Fibroblast of villous mesenchyme (primary cell): ENCODE measurements at places on chromosomes 2 and 18.
A peak's percentile ranks its signal among the peaks of the same experiment; 100 is the strongest.

- no peak for DNase-seq
These were observed 265.4 kb downstream of the STK39 start for GRCh38 chr2:167981945-167982344.

GRCh38 chr18:1559563-1559962 lies 654.9 kb downstream of the ADCYAP1 start:
- DNase-seq, result no peak

DNA sequence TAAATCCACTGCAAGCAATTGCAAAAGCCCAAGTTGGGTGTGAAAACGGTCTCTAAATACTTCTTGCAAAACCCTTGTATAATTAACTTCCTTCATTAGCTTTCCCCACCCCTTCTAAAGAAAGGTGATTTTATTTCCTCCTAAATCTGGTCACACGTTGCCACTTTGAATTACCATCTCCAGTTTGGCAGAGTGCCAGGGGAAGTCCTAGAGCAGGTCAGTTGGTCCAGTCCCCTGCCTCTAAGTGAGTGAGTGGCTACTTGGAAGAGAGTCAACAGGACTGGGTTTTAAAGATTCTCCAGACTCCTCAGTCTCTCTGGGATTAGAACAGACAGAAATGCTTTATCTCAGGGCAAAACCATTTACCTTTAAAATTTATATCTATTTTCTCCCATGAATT lies 18.7 kb upstream of the LYPD6B start:
- DNase-seq, result no peak

DNA sequence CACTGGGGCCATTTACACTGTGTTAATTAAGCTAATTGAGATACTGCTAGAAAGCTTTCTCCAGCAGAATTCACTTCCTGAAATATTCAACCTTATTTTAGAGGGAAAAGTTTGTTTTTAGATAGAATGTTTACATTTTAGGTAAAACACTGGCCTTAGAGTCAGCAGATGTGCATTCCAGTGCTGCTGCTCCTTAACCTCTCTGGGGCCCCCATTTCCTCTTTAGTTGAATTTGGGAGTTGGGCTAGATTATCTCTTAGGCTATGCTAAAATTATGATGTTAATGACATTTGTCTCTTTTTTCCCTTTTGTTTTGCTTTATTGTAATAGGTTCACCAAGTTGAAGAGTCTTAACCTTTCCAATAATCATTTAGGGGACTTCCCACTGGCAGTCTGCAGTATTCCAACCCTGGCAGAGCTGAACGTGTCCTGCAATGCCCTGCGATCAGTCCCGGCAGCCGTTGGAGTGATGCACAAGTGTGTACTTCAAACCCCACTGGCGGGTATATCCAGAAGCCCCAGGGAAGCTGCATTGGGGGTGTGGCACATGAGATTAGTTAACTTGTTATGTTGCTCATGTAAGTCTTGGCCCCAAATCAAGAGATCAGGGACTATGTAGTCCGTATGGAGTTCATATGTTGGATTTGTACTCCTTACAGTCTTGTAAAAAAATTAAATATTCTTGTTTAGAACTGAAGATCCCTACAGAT lies 179.5 kb downstream of the PHLPP1 start:
- peak; percentile 51 for DNase-seq

DNA sequence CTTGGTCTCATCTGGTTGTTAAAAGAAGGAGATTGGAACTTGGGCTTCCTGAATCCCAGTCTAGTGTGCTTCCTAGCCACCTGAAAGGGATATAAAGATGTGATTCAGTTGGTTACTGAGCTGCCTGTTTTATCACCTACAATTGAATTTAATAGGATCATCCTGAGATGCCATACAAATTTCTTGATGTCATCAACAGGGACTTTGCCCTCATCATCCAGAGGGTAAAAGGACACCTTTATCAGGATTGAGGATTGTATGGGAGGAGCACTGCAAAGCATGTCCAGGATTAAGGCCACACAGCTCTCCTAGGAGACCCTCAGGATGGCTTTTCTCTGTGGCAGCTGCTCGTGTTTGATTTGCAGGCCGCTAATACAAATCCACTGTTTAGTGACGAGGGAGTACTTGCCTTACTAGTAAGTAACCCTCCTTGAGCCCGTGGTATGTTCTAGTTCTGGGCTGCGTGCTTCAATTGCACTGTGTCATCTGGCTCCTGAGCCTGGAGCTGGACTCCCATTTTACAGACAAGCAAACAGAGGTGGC lies 28.6 kb downstream of the SH3RF3 start:
- no peak for DNase-seq

DNA sequence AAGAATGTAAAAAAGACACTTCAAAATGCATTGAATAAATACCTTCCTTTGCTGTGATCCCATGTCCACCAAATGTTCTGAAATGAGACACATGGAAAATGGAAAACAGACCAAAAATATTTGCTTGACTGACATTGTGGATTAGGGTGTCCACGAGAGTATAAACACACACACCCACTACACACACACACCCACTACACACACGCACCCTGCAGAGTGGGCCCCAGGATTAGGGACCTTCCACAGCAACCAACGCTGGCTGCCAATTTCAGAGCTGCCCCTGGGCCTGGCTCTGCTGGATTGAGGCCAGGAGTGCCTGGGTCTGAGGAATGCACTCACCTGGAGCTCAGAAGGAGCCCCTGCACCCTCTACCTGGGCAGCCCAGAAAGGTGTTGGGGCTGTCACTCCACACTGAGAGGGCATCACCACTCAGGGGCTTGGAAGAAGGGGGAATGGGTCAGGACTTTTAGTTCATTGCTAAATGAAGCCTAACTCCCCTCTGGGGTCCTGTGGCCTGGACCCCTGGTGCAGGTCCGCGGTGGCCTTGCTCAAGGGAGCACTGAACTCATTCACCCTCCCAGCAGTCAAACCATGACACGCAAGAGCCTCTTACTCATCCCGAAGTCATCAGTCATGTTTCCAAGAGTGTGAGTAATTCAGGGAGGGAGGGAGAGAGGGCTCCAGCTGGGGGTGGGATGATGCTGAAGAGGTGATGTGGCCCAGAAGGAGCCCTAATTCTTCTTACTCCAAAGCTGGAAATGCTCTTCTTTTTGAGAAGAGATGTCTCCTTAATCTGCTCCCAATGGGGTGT lies 50.2 kb upstream of the PLB1 start:
- peak; percentile 89 for DNase-seq

DNA sequence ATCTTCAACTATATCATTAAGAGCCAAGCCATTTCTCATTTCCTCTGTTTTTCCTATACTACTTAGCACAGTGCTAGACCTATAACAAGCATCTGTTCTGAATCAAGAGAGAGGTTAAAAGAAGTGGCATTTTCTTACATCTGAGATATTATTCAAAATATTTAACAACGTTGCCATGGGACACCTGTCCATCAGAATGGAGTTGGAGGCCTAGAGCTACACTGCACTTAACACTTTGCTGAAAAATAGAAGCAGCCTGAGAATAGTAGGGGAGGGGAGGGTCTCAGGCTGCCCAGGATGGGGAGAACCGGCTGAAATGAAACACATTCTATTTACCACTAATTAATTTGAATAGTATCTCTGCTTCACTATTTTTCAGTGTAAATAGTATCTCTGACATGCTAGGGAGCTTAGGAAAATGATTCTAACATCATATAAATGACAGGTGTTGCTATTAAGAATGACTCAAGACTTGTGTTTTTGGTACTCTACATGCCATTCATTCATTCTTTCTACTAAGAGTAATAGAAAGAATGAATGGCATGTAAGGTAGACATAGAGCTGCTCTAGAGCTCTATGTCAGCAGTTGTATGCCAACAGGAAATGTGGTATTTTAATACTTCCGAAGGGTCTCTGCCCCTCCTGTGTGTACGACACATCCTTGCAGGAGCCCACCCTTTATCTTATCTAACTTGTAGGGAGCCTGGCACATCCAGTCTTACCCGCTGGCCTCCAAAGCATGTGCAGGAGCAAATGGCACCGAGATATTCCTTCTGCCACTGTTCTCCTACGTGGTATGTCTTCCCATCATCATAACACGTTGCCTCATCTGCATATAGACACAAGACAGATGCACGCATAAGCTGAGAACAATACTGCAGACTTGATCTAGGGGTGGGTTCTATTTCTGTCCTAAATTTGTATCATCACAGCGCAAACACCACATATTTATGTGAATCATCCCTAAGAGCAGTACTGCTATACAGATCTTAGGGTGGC lies 52.6 kb downstream of the ATIC start:
- peak; percentile 6 for DNase-seq

GRCh38 chr2:145228506-145228905 lies 708.6 kb upstream of the ZEB2 start:
- DNase-seq, result peak; percentile 11

GRCh38 chr18:36095936-36096519 lies 28.7 kb upstream of the RPRD1A start:
- DNase-seq, result peak; percentile 85

- no peak for DNase-seq
These were observed 123.1 kb downstream of the PRPF40A start for GRCh38 chr2:152594022-152594766.

DNA sequence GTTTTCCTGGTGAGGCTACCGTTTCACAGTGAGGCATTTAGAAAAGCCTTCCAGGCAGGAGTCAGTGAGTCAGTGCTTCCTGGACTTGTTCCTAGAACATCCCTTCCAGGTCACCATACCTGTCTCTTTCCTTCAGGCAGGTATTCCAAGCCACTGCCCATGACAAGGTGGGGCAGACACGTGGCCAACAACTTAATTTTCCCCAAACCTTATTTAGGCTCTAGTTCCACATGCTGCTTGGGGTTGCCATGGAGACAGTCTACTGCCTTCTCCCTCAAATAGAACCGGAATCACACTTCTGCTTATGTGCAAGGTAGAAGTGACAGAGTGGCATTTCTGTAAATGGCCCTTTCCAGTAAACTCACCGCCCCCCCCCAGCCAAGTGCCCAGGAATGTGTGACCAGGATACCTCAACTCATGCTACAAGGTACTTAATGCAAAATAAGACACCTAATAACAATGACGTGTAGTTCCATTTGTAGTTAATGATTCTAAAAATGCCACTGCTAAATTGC lies 258.3 kb downstream of the PRKCE start:
- no peak for DNase-seq

- DNase-seq, result no peak
These were observed 2.0 kb upstream of the TEX44 start for GRCh38 chr2:231590614-231591013.

DNA sequence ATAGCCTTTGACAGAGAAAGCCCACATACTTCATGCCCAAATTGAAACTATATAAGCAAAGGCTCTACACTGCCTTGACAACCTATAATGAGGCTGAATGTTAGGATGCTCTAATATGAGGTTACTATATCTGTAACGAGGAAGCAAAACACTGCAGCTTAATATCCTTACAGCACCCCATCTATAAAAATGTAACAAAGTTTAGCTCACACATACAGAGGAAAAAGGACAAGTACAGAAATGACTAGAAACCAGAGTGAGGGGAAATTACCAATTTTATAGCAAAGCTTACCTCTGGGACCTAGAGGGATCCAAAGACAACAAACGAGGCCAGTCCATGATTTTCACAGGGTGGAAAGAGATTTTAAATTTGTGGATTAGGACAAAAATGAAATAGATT lies 138.5 kb downstream of the COL4A4 start:
- DNase-seq, result no peak

DNA sequence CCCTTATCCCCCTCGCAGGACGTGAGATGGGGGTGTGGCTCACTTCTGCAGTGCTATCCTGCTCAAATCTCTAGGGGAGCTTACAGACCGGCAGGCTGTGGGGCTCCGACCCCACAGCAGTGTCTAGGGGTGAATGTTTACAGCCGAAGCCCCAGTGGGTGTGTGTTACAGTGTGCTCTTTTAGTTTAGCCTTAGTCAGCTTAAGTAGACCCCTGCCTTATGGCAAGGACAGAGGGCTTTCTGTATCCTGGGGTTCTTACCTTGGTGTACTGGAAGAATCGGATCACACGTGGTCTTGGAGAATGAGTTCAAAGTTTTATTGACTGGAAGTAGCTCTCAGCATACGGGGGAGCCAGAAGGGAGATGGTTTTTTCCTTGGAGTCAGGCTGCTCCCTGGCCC lies 348.2 kb upstream of the GYPC start:
- DNase-seq, result no peak

DNA sequence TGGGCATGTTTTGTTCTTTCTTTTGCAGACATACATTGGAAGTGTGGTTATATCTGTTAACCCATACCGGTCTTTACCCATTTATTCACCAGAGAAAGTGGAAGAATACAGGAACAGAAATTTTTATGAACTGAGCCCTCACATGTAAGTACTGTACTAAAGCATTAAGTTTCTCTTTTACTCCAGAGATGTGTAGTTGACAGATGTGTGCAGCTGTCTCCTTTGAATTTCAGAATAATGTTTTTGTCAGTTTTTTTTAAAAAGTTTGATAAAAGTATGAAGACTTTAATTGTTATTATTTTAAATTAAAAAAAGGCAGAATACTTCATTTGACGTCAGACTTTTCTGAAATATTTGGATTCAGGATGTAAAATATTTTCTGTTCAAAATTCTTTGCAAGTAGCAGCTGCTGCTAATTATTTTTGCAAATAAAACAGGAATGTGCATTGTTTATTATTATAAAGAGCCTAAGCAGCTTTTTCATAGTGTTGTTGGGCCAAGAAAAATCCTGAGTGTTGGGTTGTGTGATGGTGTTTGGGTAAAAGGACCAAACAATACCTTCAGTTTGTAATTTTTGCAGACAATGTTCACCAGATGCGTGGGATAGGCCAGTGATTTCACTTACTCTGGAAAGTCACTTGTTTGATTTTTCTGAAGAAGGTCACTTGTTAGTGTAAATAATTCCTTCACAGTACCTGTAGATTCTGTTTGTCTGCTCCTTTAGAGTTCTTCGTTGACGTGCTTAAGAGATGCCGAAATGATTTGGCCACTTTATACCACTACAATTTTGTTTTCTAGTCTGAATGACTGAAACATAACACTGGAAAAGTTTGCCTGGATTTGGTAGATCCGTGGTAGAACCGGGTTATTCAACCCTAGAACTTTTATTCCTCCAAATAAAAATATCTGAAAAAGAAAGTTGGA lies 51.1 kb downstream of the MYO1B start:
- peak; percentile 62 for DNase-seq

DNA sequence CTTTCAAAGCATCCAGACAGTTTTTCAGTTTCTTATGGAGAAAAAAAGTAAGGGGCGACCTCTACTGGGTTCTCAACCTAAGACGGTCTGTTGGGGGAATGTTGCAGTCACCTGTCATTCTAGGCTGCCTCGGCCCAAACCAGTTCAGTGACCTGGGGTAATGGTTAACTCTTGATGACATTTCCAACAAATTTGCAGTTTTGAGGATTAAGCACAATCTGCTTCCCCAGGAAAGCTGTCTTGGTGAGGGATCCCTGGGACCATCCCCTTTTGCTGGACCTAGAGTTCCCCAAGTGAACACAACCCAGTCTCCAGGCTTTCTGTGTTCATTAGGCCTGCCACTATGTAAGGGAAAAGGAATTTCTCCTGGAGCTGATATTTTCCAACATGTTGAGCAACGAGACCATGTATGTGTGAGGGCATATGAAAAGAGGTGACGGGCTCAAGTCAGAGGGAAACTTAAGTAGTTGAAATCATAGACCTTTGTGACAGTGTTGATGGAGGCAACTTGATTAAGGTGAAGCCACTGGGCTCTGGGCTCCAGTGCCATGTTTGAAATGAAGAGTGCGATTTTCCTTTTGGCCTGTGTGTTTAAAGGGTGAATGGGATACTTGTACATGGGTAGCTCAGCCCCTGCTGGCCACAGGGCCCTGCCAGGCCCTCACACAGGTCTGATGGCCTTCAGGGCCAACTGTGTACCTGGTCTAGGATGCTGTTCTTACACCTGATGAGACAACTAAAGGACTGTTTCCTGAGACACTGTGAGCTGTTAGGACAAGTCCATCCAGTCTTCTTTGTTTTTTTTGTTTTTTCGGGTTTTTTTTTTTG lies 27.0 kb downstream of the FOSL2 start:
- no peak for DNase-seq
